Placental pericyte (primary cell): ENCODE measurements at places on chromosomes 4 and X. TPM values are rescaled to one million over a fixed set of nuclear protein-coding genes. Genes with fewer than 3 reads are reported as not detected.

The EPGN gene
- not detected in 2 replicates for total RNA-seq

The NUP54 gene
- total RNA-seq = 30.9 and 70.4 TPM in 2 replicates

The HCFC1 gene
- total RNA-seq = 31.7 and 51.8 TPM in 2 replicates

The MAGEA1 gene
- not detected in 2 replicates for total RNA-seq

The VCX3A gene
- total RNA-seq = not detected in 2 replicates

The IL15 gene
- total RNA-seq = 3.5 and 7.0 TPM in 2 replicates

The IL1RAPL1 gene
- 0.88 and 2.9 TPM in 2 replicates for total RNA-seq
